EL (cell line): ENCODE measurements at places on chromosomes 6 and 20.

DNA sequence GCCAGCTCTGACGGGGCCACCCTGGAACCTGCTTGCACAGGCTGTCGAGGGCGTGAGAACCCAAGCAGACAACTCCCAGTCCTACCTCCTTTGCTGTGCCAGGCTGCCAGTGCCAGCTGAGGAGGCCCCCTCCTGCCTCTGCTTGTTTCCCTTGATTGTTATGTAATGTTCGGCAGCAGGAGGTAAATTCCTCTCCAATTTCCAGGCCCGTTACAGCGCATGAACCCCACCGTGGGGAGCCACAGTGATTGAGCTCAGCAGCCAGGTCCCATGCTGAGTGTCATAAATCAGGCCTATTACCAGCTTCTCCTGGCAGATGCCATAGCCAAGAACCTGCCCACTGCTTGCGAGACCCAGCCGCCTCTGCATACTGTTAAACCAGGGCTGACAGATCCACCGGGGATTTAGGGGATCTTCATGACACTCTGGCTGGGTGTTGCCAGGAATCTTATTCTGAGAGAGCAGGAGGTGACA, 320.5 kb downstream of the DHX35 start:
- no peak for DNase-seq

DNA sequence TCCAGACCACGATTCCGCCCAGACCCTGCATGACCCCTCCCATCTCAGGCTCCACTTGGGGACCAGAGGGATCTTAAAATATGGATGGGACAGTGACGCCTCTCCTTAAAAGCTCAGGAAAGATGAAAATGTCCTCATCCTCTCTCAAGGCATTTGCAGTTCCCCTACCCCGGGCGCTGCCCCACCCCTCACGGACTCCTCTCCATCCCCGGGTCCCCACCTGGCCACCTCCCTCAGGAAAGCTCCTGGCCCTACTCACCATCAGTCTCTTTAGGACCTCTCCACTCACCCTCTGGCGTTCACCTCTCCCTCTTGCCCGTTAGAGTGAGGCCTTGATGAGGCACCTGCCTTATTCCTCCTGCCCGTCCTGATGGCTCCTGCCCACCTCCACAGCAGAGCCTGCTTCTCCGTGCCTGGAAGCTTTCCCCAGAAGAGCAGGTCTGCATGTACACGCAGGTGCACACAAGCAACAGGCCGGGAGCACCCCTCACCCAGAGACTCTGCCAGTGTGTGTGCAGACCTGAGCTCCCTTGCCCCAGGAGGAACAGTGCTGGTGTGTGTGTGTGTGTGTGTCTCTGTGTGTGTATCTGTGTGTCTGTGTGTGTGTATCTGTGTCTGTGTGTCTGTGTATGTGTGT, 105.6 kb upstream of the NXT1 start:
- DNase-seq, result no peak

- DNase-seq, result no peak
Observed at GRCh38 chr6:136787726-136788068, 4.6 kb downstream of the MAP3K5 start.

- DNase-seq, result peak; percentile 63
Observed at GRCh38 chr6:50816115-50816675, 2.5 kb upstream of the TFAP2B start.

GRCh38 chr20:35560105-35560511, 18.2 kb downstream of the ERGIC3 start:
- no peak for DNase-seq

GRCh38 chr6:156685823-156686222, 91.4 kb upstream of the ARID1B start:
- DNase-seq, result no peak

DNA sequence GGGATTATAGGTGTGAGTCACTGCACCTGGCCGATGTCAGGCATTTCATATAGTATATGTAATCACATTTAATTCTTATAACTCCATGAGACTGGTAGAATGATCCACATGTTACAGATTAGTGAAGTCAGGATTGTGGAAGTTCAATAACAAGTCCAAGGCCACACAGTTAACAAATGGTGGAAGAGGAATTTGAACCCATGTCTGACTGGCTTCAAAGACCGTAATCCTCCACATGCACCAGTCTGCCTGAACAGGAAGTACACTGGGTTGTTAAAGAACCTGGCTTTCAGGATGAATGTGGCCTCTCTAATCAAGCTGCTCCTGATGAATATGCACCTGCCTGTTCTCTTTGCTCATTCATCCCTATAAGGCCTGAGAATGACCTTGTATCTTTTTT, 122.0 kb upstream of the HDAC2 start:
- DNase-seq, result no peak

GRCh38 chr6:117079951-117080350, 185.4 kb upstream of the VGLL2 start:
- DNase-seq, result no peak

GRCh38 chr6:19759117-19759880, 77.9 kb upstream of the ID4 start:
- peak; percentile 80 for DNase-seq

- DNase-seq, result no peak
Observed at GRCh38 chr6:139295901-139296300, 4.1 kb upstream of the TXLNB start.

DNA sequence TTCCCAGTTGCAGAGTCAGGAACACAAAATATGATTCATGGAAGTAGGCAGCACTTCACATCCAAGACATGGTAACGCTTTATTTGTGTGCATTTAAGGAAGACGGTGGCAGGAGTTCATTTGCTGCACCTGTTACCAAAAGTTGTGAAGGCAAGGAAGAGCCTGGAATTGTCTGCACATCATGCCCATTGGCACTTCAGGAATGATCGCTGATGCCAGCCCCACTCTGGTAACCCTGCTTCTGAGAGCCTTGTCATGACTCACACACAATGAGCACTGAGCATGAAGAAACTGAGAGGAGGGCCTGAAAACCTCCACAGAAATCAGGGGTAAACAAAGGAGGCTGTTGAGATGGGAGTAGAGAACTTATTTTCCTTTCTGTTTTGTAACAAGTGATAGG, 181.1 kb downstream of the RPS12 start:
- no peak for DNase-seq

- DNase-seq, result no peak
Observed at GRCh38 chr6:106844930-106845329, 129.6 kb downstream of the CD24 start.

DNA sequence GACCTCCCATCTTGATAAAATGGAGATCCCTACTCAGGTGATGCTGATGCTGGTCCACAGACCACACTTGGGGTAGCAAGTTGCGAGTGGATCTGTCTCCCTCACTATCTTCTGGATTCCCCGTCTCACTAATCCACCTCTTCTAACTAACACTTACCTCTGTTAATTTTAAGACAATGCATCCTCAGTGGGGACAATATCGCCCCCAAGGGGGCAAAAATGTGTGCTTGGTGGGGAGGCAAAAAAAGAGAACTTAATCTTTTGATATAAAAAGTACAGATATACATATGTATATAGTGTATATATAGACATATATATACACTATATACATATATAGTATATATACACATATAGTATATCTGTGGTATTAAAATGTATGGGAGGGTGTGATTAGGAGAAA, 4.3 kb downstream of the LRFN2 start:
- DNase-seq, result no peak

DNA sequence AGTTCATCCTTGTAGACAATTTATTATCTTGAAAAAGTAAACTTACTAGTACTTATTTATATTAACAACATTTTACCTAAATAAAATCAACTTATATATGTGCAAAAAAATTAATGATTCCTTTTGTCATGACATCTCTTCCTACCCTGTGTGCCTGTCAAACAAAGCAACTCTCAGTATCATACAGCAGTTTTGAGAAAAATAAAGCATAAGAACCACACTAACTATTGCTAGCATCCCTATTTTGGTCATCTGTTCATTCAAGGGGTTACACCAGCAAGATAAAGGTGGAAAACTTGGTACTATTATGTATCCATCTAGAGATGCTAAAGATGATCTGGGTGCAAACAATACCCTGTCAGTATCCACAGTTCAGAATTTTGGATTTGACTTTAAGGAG, 7.4 kb upstream of the HLA-DRB1 start:
- no peak for DNase-seq

DNA sequence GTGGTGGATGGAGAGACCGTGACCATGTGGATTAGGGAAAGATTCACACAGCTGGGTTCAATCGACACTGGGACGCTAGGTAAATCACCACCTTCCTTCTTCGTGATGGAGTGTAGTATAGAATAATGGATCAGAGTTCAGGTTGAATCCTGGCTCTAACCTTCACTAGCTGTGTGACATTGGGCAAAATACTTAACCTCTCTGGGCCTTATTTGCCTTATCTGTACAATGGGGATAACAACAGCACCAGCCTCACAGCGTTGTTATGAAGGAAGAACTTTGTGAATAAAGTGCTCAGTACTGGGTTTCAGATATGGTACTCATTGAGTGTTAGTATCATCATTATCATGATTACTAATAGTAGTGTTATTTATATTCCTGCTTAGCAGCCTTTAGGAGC, 126.1 kb upstream of the AKAP12 start:
- no peak for DNase-seq

DNA sequence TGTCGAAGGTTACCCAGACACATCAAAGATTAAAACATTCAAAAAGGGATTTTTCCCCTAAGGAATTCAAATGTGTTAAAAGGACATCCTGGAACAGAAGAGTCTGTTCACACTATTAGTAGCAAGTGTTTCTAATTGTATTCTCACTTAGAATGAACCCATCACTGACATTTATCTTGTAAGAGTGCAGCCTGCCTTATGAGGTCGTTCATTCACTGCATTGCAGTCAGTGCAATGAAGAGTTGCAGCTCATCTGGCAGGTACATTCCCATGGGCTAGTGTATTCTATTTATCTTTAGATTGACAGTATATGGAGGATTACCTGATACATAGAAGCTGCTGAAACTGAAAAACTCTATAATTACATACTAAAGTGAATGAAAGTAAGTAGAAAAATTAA, 36.5 kb downstream of the PHACTR1 start:
- DNase-seq, result no peak

- peak; percentile 68 for DNase-seq
Observed at GRCh38 chr20:33490023-33490933, at the start of gene CBFA2T2. TSS of gene CBFA2T2 (plus strand) at chr20:33490096. CDS start at chr20:33490268, 172 bp downstream.

DNA sequence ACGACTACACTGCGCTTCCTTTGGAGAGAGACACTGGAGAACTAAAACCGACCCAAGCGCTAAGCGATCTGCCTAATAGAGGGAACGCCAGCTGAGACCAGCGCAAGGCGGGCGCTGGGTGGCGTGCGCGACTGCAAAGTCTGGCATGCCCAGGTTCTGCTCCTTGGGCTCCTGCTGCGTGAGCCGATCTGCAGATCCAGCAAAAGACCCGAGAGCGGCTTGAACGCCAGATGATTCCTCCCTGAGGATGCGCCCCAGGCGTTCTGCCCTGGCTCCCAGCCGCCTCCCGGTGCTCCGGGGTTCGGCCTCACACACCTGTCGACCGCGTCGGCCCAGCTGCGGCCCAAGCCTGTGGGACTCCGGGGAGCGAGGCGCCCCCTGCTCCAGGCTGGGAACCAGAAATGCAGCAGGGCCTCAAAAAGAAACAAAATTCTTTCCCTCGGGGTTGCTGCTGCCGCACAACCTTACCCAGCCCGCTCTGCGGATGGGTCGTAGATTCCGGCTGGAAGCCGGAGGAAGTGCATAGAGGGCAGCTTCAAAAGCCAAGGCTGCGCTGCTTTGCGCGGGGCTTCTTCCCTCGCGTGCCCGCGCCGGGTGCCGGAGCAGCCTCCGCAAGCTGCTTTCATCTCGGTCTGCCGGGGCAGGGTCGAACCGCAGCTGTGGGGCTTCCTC, 17.9 kb upstream of the PRDM13 start:
- DNase-seq, result peak; percentile 79

DNA sequence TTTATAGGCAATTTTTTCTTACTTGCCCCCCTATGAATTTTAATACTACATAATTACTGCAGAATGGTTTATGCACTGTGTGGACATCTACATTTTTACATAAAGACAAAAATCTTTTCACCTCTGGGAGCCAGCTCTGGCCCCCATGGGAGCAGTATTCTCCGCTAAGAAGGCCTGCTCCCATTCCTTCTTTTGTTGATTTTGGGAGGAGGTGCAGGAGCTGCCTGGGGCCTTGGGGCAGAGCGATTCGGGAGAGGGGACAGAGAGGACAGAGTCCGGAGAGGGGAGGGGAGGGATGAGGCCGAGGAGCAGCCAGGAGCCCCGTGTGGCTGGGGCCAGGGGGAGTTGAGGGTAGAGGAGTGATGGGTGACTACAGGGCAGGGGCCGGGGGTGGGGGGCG, 452.0 kb downstream of the PREX1 start:
- no peak for DNase-seq

DNA sequence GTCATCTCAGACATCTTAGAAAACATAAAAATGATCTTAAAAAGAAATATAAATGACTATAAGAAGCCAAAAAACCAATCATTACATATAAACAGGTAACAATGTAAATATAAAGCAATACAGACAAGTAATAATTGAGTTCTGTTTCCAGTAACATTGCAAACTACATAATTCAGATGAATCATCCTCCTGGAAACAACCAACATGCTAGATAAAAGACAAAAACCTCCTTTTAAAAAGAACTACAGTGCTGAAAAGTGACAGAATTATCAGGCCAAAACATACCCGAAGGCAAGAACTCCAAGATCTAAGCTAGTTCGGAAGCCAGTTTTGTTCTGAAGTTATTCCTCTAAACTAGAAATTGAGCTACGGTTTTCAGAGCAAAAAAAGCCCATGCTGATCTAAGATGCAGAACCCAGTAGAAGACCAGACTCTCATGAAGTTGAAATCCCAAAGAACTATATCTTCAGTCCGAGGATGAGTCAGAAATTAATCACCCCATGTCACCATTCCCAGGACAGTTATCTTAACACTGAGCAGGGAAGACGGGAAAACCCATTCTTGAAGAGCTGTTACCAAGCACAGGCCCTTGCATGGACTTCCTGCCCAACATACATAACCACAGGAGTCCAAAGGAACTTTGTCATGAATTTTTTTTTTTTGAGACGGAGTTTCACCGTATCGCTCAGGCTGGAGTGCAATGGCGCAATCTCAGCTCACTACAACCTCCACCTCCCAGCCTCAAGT, 9.8 kb downstream of the PGM3 start:
- DNase-seq, result peak; percentile 98

- DNase-seq, result peak; percentile 86
Observed at GRCh38 chr20:62875419-62876361, 14.1 kb upstream of the TCFL5 start.
